ENCODE measurements at places on chromosomes 3 and 15. TPM values are rescaled to one million over a fixed set of nuclear protein-coding genes. Genes with fewer than 3 reads are reported as not detected.

Gene AADAC
- total RNA-seq = not detected

Gene KLHDC8B
- total RNA-seq = 1.2 TPM

Gene SST
- not detected for total RNA-seq

Gene THUMPD3
- 78.0 TPM for total RNA-seq

Gene NRG4
- not detected for total RNA-seq

Gene ATP2B2
- not detected for total RNA-seq

Gene MB21D2
- 0.77 TPM for total RNA-seq

Gene CFAP100
- not detected for total RNA-seq

Gene SEMA5B
- 0.22 TPM for total RNA-seq

Gene GOLGA8S
- total RNA-seq = 0.14 TPM

Gene UBE3A
- total RNA-seq = 126 TPM
